ENCODE measurements at places on chromosomes 2 and 18.
A peak's percentile ranks its signal among the peaks of the same experiment; 100 is the strongest.

- DNase-seq = no peak
Observed at GRCh38 chr2:34602262-34602661, 1003.2 kb upstream of the FAM98A start.

- DNase-seq = no peak
Observed at GRCh38 chr18:55396979-55397378, 191.0 kb downstream of the TCF4 start.

- no peak for DNase-seq
Observed at GRCh38 chr2:69997015-69997830, 35.8 kb upstream of the ASPRV1 start.

GRCh38 chr2:218664653-218665052 lies 5.2 kb downstream of the BCS1L start:
- DNase-seq = no peak

- DNase-seq = peak; percentile 84
Observed at GRCh38 chr2:231706731-231707624, 1.3 kb upstream of the PTMA start.

DNA sequence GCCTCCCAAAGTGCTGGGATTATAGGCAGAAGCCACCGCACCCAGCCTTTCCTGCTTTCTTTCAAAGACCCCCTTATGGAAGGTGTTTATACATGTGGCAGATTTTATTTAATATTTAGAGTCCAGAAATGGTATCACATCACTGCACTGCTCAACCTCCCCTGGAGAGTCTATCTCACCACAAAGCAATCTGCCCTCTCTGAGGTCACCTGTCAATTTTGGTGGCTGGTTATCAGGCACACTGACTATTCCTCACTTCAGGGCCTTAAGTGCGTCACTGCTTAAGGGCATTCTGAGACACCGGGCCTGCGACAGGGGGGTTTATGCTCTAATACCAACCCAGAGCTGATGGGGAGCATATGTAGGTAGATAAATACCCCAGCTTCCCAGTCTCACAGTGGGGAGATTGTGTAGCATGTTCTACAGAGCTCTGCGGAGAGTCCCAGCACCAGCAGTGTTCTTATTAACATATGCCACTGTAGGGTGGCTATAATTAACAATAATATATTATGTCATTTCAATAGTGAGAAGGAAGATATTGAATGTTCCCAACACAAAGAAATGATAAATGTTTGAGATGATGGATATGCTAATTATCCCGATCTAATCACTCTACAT lies 42.7 kb upstream of the ZDBF2 start:
- no peak for DNase-seq
